ENCODE measurements at places on chromosomes 13 and 19.
A peak's percentile ranks its signal among the peaks of the same experiment; 100 is the strongest.

GRCh38 chr13:45630791-45631190 is 15.3 kb upstream of the ERICH6B start:
- no peak for DNase-seq

DNA sequence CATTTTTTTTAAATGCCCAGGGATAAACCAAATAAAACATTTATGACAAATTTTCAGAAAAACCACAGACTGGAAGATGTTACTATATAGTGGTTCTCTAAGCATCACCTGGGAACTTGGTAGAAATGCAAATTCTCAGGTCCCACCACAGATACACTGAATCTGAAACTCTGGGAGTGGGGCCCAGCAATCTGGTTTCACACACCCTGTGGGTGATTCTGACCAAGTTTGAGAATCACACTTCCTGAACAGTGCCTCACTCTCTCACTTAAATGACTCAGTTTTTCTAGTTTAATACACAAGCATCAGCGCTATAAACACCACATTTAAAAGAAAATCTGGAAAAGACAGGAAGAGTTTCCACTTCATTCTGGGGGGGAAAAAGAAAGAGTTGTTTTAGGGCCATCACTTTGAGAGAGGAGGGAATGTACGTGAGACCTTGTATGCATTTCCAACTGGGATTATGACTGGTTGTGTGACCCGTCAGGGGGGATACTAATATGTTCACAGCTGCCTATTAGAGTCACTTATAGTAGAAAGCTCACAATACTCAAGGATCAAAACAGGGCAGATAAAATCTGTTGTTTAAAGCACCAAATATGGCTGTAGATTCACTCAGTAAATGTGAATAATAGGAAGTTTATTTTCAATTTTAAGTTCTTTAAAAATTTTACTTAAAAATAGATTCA is 567.7 kb downstream of the GPC6 start:
- DNase-seq, result no peak

DNA sequence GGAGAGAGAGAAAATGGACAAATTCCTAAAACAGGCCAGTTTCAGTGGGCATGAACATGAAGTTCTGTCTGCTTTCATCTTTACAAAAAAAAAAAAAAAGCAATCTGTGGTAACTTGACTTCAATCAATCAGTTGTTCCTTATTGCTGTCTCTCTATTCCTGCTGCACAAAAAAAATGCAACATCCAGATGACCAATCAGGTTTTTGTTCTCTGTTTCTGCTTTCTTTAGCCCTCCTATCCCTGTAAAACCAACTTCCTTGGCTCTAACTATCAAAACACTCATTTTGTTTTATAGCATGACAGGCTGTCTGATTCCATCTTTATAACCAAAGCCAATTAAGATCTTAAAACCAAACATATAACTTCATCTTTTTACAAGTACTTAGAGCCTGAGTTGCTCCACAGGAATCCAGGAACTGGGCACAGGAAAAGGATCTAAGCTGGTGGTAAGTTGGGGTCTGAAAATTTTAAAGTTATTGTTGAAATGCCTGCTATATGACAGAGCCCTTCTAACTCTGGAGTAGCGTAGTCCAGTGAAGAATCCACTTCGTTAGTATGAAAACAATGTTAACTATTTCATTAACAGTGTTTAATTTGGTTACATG is at the start of gene FPR3:
FPR3 (plus strand) TSS at position 273 of the 606 bp plus-strand sequence. CDS start 28,592 bp downstream, outside the sequence.
- DNase-seq, result no peak

GRCh38 chr13:65860306-65860705 is 1369.8 kb downstream of the PCDH9 start:
- DNase-seq, result no peak

- DNase-seq, result no peak
These were observed 225.2 kb downstream of the FOXO1 start for GRCh38 chr13:40440990-40441820.

DNA sequence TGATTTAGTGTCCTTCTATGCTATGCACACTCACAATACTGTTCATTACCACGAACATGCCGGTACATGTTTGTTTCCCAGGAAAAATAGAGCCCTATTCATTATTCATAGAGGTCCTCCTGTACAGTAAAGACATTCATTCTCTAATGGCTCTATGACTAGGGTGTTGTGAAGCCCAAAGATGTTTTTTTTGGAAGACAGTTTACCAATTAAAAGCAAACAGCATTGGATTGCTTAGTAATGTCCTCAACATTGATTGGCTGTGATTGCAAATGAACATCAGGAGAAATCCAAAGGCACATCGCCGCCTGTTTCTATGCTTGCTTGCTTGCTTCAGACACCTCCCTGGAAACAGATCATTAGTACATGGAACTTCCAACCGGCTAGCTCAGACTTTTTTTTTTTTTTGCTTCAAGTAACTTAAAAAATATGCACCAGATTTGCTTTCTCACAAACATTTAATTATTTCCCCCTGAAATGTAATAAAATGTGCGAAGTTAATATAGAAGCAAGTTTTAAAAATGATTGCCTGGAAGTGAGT is 8.8 kb upstream of the GPC6 start:
- DNase-seq, result no peak

- no peak for DNase-seq
These were observed 264.4 kb downstream of the DCLK1 start for GRCh38 chr13:35866801-35867200.

- no peak for DNase-seq
These were observed 499 bp upstream of the KLK13 start for GRCh38 chr19:51065221-51065960.

- DNase-seq, result peak; percentile 83
These were observed 7.7 kb upstream of the NFIC start for GRCh38 chr19:3358689-3359014.

DNA sequence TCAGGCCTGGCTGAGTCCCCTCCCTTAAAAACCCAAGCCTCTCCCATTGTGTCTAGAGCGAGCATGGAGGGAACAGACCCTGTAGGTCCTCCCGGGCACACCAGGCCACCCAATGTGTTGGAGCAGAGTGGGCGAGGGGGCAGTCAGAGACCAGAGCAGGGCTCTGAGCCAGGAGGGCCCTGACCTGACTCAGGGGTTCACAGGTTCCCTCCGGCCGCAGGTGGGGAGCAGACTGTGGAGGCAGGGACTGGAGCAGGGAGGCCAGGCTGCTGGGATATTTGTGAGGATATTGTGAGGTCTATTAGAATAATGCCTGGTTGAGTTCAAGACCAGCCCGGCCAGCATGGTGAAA is 1.6 kb upstream of the TYROBP start:
- DNase-seq, result no peak

DNA sequence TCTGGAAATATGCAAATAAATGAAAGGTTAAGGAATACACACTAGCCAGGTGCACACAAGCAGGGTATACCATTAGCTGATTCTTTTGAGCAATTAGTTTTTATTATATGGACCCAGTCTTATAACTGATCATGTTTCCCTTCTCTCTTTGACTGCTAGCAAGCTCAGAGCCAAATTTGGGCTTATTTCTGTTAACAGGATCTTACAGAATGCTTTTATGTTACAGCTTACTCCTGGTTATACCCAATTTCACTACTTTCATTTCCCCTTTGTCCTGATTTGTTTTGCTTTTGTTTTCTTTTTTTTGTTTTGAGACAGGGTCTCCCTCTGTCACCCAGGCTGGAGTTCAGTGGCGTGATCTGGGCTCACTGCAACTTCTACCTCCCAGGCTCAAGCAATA is 12.9 kb upstream of the TPT1 start:
- no peak for DNase-seq

GRCh38 chr19:12260236-12260635 is 34.4 kb downstream of the ZNF44 start:
- DNase-seq, result no peak

GRCh38 chr19:8335343-8336071 is 7.6 kb downstream of the KANK3 start:
- no peak for DNase-seq

DNA sequence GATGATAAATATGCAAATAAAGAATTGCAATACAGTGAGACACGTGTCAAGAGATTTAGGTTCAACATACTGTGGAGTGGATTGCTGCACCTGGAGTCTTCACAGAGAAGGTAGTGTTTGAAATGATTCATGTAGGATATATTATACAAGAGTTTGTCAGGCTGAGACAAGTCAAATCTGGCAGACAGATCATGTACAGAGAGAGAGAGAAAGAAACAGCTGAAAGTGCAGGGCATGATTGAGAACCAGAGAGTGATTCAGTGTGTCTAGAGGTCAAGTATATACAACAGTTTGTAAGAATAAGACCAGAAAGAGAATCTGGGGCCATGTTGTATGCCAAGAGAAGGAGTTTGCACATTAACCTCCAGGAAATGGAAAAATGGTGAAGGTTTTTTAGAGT is 2.1 kb upstream of the VWA8 start:
- no peak for DNase-seq

DNA sequence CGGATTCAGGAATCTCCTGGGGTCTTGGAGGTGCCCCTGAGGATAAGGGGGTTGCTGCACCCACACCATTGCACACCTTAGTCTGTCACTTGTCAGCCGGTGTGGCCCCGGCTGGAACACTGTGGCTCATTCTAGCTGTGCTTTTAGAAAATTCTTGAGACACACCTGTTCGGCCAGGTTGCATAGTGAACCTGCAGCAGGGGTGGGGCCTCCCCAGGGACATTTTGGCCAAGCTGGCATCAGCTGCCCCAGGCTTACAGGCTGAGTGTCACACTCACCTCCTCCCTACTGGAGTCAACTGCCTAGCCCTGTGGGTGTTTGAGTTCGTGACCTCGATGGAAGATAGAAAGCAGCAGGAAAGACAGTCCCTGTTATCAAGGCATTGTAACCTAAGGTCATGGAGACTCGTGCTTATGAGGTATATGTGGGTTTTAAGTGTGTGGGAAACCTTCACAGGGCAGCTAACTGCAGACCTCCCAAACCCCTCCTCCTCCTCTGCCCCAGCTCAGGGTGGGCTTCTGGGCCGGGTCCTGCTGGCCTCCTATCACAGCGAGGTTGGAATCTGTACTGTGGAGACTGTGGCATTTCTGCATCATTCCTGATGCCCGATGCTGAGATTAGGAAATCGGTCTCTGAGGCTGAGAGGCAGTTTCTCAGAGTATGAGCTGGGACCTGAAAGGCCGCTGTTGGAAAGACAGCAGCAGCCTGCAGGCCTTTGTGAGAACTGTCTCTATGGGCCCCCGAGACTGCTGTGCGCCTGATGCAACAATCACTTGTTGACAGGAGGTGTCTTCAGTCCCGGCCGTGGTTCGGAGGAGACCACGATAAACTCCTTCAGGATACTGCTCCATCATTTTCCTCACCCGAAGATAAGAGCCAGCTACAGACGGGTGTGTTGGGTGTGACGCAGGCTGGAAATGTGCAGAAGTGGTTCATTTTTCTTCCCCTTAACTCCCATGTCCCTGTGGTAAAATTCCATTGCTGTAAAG is 72.2 kb downstream of the ATP11A start:
- DNase-seq, result no peak

- DNase-seq, result peak; percentile 86
These were observed 69.6 kb downstream of the STK24 start for GRCh38 chr13:98507282-98507797.

GRCh38 chr19:2060884-2061494 is 9.9 kb upstream of the MKNK2 start:
- no peak for DNase-seq

- no peak for DNase-seq
These were observed 729 bp upstream of the ARID3A start for GRCh38 chr19:925087-925525.

Data from osteocyte (in vitro differentiated cells).